AG08396 (cell line): ENCODE measurements at places on chromosomes 7 and 10.

GRCh38 chr10:95782318-95782717 lies 26.4 kb downstream of the ENTPD1 start:
- DNase-seq: no peak

DNA sequence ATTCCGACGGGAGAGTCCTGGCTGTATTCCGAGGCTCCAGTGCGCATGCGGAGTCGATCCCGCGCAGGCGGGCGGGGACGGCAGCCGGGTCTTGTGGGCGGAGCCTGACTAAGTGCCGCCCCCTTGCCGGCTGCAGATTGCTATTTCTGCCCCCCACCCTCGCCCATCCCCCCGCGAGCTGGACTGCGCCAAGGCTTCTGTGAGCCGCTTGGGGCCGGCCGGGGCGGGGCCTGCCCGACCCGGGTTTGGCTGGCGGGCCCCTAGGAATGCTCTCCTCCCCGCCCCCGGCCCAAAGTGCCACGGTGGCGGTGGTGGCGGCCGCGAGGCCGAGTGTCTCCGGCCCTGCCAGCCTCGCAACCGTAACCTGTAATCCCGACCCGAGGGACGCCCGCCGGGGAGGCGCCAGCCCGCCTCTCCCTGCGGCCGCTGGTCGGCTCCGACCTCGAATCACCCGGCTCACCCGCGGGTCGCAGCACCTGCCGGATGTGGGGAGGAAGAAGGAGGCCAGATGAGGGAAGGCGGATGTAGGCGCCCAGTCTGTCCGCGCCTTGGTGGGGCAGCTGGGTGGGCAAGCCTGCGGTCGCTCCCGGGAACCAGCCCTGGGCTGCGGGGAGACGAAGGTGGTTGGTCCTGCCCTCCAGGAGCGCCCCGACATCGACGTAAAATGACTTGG lies 702 bp upstream of the KAZALD1 start:
- peak; percentile 99 for DNase-seq

DNA sequence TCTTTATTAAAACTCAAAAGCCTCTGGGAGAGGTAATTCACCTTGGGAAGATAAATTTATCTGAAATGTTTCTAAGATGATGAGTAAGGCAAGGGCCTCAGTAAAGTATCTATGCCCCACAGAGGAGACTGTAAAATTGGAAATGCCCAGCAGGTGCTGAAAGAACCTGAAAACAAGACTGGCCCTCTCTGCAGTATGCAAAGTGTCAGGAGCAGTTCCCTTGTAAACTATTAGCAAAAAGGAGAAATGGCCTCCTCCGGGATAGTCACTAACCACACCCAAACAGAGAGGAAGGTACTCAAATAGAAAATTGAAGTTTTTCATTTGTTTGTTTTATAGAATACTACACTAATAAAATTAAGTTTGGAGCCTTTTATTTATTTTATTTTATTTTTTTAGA lies 81.2 kb downstream of the FZD1 start:
- DNase-seq: no peak

DNA sequence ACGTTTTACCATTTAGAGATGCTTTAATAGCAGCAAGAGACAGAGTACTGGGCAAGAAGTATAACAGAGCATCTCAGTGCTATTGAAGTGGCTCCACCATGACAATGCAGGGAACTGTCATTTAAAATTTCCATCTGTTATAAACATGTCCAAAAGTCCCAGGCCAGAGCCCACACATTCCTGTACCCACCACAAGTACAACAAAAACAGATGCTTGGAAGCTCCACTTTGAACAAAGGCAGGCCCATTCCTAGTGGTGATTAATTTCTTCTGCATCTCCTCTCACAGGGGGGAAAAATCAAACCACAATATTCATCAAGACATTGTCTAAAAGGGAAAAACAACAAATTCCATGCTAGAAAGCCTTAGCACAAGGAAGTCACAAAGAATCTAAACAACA lies 627.9 kb downstream of the PARD3 start:
- DNase-seq: peak; percentile 26

DNA sequence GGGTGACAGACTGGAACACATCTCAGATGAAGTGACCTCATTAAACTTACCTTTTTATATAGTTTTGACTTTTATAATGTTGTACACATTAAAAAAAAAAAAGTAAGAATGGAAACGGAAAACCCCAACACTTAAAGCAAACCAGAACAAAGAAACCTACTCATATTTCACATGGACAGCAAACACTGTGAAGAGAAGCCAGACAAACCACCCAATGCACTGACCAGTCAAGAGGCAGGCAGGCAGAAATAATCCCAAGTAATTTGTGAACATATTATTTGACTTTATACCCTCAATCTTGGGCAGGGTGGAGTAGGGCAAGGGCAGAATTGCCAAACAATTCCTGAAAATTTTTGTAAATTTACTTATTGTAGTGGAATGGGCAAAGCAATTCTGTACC lies 39.8 kb downstream of the WAPL start:
- no peak for DNase-seq

DNA sequence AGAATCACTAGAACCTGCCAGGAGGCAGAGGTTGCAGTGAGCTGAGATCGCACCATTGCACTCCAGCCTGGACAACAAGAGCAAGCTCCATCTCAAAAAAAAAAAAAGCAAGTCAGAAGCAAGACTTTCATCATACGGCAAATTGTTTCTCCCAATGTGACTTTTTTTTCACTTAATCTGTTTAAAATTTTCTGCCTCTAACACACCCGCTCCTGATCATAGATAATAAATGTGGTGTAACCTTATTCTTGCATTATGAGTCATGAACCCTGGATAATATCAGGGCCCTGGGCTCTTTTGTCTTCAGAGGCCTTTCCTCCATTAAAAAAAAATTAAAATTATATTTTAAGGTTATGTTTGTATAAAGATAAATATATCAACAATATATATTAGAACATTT lies 111.4 kb upstream of the JCAD start:
- no peak for DNase-seq

DNA sequence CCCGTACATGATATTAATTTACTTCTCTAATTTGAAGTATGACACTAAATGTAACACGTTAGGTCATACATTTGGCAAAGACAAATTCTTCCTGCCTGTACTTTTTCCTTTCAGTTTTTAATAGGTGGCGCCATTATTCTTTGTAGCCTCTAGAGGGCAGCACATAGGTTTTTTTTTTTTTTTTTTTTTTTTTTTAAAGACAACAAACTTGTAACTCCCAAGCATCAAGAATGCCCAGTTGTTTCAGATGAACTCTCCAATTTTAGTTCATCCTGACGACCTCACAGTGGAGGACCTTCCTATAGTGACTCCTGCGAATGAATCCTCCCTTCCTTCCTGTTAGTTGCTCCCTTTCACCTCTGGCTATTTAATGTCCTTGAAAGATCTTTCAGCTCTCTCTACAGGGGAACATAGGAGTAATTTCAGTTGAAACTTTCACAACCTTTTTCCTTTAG lies 139.3 kb upstream of the HDAC9 start:
- DNase-seq: peak; percentile 31

GRCh38 chr10:52313256-52313932 lies 687 bp upstream of the DKK1 start:
- no peak for DNase-seq

GRCh38 chr10:110036640-110037039 lies 28.9 kb downstream of the ADD3 start:
- no peak for DNase-seq

- DNase-seq: no peak
These were observed 370.1 kb upstream of the GALNT17 start for GRCh38 chr7:70761711-70762328.

- peak; percentile 79 for DNase-seq
These were observed 18.1 kb downstream of the MINDY4 start for GRCh38 chr7:30789334-30789711.

DNA sequence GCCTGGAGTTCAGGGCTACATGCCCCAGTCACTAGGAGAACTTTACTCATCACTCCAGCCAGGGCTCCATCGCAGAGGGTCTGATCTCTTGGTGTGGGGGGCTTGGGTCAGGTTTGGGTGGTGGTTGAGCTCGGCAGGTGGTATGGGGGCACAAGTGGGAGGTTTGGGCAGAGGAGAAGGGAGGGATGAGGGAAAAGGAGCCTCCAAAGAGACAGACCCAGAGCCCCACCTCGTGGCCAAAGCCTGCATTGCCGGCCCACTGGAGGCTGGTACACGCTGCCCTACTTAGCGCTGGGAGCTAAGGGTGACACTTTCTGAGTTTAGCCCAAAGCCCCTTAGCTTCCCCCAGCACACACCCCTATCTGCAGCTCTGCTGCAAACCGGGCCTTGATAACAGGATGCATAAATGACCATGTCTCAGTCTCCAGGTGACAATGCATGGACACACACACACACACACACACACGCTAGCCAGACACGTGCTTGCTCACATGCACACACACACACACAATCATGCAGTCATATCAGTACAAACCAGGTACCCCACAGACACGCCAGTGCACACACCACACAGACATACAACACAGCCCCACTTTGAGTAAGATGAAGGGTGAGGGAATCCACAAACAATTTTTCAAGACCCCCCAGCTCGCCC lies 14.7 kb downstream of the LZTS2 start:
- DNase-seq: peak; percentile 81

DNA sequence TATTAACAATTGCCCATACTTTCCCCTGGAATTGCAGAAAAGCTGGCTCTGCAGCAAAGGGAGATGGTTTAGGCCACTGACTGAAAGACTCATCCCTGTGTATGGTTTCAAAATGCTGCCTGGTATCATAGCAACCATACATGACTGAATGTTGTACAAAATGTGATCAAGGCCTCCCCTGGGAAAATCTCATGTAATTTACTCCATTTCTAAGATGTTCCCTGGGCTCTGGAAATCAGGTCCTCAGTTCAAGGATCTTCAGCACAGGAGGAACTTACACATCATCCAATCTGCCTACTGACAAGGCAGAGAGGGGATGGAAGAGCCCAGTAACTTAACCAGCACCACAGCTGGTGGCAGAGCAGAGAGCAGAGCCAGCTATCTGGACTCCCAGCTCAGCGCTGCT lies 111.8 kb downstream of the JAZF1 start:
- DNase-seq: no peak

DNA sequence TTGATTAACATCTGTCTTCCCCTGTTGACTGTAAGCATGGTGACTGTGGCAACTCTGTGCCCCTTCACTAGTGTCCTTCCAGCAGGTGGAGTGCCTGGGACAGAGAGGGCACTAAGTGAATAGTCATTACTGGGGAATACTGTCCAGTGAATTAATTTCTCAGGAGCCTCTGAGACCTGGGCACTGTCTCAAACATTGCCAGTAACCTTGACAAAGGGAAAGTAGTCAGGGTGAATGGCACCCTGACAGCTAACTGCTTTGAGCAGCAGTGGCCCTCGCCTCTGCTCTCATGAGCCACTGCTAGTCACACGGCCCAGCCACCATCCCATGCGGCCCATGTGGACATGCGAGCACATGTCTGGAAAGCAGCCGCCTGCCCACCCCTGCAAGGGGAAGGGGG lies 13.1 kb upstream of the GRB10 start:
- DNase-seq: no peak

DNA sequence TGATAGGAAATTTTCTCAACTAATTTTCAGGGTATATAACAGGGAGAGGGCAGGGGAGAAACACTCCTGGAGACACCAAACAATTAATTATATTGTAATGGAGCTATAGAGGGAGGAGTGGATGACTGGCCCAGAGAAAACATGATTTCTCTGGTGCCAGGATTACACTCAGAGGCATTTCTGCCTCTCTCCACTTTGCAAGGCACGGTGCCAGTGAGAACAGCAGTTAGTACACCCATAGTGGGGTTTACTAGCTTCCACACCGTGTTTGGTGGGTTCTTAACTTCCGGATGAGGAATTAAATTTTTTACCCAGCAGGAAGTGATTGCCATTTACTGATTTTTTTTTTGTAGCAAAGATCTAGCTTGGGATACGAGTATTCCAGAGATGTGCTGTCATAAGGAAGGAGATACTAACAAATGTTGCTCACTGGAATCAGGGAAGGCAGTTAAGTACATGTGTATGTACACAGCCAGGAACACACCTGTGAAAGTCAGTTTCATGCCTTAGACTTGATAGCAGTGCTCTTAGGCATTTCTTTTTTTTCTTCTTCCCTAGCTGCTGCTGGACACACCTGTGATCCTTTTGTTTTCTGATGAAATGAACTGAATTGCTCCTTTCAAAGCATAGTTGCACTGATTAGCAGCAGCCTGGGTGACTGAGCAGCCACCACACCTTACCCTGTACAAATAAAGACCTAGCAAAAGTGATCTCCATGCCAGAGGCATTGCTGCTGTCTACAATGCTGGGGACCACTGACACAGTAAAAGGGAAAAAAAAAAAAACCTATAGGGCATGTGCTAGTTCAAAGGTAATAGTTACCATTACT lies 58.1 kb downstream of the POLL start:
- no peak for DNase-seq

GRCh38 chr10:53403688-53404087 lies 631.1 kb upstream of the MBL2 start:
- no peak for DNase-seq

DNA sequence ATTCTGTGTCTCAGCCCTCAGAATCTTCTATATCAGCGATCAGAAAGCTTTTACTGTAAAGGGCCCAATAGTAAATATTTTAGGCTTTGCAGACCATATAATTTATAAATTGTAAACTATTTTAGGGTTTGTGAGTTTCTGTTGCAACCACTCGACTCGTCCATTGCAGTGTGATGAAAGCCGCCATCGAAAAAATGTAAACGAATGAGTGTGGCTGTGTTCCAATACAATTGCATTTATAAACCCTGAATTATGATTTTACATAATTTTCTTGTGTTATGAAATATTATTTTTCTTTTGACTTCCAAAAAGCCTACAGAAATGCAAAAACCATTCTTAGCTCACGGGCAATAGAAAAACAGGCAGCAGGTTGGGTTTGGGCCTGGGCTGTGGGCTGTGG lies 62.5 kb upstream of the ADO start:
- no peak for DNase-seq

- DNase-seq: no peak
These were observed 150.2 kb upstream of the AGR3 start for GRCh38 chr7:17031906-17032551.

GRCh38 chr7:35003679-35004303 lies 33.5 kb downstream of the DPY19L1 start:
- peak; percentile 16 for DNase-seq

DNA sequence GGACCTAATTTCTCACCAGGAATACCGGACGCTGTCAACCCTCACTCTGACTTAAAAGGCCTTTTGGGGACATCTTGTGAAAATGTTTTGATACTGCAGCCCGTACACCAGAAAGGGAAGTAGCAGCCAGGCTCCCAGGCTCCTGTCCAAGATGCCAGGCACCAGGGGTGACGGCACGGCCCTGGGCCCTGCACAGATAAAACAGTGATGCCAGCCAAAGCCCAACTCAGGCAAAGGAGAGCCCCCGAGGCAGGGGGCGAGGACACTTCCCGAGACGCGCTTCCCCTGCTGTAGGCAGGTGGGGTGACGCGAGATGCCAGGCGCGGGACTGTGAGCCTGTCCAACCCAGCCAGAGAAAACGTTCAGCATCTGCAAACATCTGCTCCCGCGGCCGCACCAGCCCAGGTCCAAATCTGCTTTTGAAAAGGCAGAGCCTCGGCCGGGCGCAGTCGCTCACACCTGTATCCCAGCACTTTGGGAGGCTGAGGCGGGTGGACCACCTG lies 15.7 kb downstream of the ZFAND2A start:
- DNase-seq: peak; percentile 50

GRCh38 chr7:20578257-20578771 lies 37.2 kb upstream of the ABCB5 start:
- DNase-seq: no peak
